GM23248 (cell line): ENCODE measurements at places on chromosomes 12 and 14. TPM values are rescaled to one million over a fixed set of nuclear protein-coding genes. Genes with fewer than 3 reads are reported as not detected.

The RARG gene
- 75.3 and 76.6 TPM in 2 replicates for total RNA-seq

The RHOJ gene
- 1.2 and 1.6 TPM in 2 replicates for total RNA-seq

The NTN4 gene
- 63.7 and 76.6 TPM in 2 replicates for total RNA-seq

The FBLN5 gene
- total RNA-seq: 234 TPM in 2 replicates

The RERGL gene
- 0.51 TPM in 1 of 2 replicates, not detected in the other for total RNA-seq

The KRT74 gene
- not detected in 2 replicates for total RNA-seq

DNA sequence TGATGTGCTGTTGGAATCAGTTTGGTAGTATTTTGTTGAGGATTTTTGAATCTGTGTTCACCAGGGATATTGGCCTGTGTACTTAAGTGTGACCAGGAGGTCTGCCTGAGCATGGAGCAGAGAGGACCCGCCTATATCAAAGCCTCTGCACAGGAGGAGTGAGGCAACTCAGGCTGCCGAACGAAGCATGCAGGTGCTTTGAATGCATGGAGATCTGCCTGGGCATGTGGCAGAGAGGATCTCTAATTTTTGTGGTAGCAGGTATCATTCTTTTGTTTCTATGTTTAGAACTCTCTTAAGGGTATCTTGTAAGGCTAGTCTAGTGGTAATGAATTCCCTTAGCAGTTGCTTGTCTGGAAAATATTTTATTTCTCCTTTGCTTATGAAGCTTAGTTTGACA, 26.9 kb downstream of the RAB3IP start:
- no peaks in the 10 kb centered on the region for H3K4me1 ChIP-seq
- DNase-seq: no peak
- H3K27me3 ChIP-seq: no peaks in the 10 kb centered on the region
- no peak overlapping the region for H3K27ac ChIP-seq
- H3K36me3 ChIP-seq: no peaks in the 10 kb centered on the region

GRCh38 chr12:100197486-100197885, 3.1 kb upstream of the ACTR6 start:
- peaks cover 7% of the 10 kb centered on the region; the same call in 1 of the 2 replicates for H3K4me1 ChIP-seq
- no peaks in the 10 kb centered on the region for H3K36me3 ChIP-seq
- H3K27ac ChIP-seq: no peak overlapping the region

DNA sequence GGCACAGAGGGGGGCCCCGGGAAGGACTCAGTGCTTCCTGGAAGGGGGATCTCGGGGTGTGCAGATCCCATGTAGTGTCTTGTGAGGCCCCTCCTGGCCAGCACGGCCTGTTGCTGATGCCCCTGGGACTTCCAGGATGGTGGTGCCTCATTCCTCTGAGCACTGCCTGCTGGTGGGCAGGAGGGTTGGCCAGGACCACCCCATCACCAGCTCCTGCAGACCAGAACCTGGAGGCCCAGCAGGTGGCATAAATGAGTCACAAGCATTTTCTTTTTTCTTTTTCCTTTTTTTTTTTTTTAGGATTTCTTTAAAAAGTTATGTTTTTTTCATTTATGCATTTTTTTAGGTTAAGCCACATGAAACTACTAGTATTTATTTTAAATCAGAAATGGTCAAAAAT, 8.0 kb downstream of the MMP17 start:
- no peak overlapping the region for H3K4me3 ChIP-seq
- DNase-seq: peak; percentile 33
- H3K27ac ChIP-seq: no peak overlapping the region
- H3K27me3 ChIP-seq: no peaks in the 10 kb centered on the region
- no peaks in the 10 kb centered on the region for H3K36me3 ChIP-seq

- no peaks in the 10 kb centered on the region for H3K4me1 ChIP-seq
- no peaks in the 10 kb centered on the region for H3K36me3 ChIP-seq
- no peak overlapping the region for H3K4me3 ChIP-seq
- H3K27ac ChIP-seq: no peak overlapping the region
Observed at GRCh38 chr12:77477907-77478533, 352.7 kb upstream of the NAV3 start.

DNA sequence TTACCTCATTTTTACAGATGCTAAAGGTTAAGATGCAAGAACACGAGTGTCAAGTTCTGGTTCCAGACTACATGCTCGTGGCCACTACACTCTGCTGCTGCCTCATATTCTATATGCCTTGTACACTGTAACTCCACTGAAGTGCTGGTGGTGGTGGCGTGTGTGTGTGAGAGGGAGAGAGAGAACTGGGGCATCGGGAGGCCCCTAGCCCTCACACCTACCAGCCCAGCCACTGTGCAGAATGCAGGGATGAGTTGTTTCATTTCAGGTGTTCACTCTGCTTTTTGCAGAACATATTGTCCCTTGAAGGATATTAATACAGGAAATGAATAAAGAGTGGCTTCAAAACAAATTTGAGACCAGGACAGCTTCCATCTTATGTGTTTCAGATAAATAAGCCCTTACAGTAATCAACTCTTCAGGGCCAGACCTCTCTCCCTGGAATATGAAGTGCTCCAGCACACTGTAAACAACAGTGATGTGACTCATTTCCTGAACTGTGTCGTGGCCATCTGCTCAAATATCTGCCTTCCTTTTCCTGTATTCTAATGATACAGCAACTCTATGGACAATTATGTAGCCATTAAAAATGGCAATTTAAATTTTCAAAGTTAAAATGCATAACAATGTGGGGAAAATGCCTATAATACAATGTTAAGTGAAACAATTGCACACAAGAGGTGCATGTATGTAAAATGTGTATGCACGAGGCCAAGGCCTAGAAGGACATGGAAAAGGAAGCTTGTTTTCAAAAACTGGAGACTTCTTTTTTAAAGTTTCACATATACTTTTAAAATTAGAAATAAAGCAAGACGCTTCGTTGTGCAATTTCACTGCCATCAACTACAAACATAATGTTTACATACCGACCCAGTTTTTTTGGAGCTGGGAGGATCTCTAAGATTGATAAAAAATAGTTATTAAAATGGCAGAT, 215.4 kb downstream of the PELI2 start:
- H3K36me3 ChIP-seq: no peaks in the 10 kb centered on the region
- H3K27ac ChIP-seq: peak overlapping the region; percentile 57
- H3K4me3 ChIP-seq: no peak overlapping the region
- peak; percentile 82 for DNase-seq
- no peaks in the 10 kb centered on the region for H3K27me3 ChIP-seq
- peaks cover 20% of the 10 kb centered on the region for H3K4me1 ChIP-seq

GRCh38 chr14:87076146-87076545, 916.8 kb downstream of the GALC start:
- no peak overlapping the region for H3K27ac ChIP-seq
- H3K36me3 ChIP-seq: no peaks in the 10 kb centered on the region
- H3K4me1 ChIP-seq: no peaks in the 10 kb centered on the region
- no peak for DNase-seq

GRCh38 chr14:35331605-35332516, 39.7 kb downstream of the PSMA6 start:
- no peak overlapping the region for H3K4me3 ChIP-seq
- no peaks in the 10 kb centered on the region for H3K36me3 ChIP-seq
- peak; percentile 46 for DNase-seq
- no peak overlapping the region for H3K27ac ChIP-seq
- H3K4me1 ChIP-seq: no peaks in the 10 kb centered on the region
- no peaks in the 10 kb centered on the region for H3K27me3 ChIP-seq

DNA sequence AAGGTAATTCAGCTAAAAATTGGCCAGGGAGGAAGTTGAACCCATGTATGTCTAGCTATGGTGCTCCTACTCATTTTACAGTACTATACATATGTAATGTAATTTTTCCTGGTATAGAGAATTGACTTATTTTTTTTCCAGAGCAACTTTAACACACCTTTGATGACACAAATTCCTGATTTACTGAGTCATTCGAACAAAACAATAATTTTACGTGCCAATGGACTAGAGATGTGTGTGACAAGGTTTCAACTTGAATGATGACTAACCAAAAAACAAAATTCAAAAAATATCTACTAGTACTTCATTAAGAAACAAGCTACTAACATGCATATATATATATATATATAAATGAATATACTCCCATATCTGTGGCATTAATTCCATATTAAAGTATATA, 180.5 kb downstream of the KITLG start:
- no peak overlapping the region; the same call in 1 of the 2 replicates for H3K27ac ChIP-seq
- H3K4me1 ChIP-seq: peaks cover 51% of the 10 kb centered on the region
- DNase-seq: no peak
- H3K27me3 ChIP-seq: no peaks in the 10 kb centered on the region
- no peak overlapping the region for H3K4me3 ChIP-seq
- H3K36me3 ChIP-seq: no peaks in the 10 kb centered on the region

GRCh38 chr12:106791531-106791930, 17.0 kb downstream of the RIC8B start:
- H3K36me3 ChIP-seq: peaks cover 9% of the 10 kb centered on the region; the same call in 1 of the 2 replicates
- no peak for DNase-seq
- no peaks in the 10 kb centered on the region for H3K27me3 ChIP-seq
- no peaks in the 10 kb centered on the region for H3K4me1 ChIP-seq

DNA sequence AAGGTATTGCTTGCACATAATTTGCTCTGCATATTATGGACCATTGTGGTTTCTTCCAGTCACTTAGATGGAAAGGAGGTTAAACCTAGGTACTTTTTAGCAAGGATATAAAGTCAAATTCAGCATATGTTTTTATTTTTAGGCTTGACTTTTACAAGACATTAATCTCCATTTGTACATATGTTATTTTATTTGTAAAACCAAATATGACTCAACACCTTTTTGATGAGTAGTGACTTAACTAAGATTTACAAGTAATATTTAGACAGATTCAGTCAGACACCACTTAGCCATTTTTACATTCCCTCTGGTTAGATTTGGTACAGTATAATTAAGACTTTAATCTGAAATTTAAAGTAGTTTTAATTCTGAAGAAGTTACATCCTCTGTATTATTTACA, 55.0 kb downstream of the BHLHE41 start:
- DNase-seq: no peak
- H3K27ac ChIP-seq: no peak overlapping the region
- no peak overlapping the region for H3K4me3 ChIP-seq
- H3K4me1 ChIP-seq: no peaks in the 10 kb centered on the region

DNA sequence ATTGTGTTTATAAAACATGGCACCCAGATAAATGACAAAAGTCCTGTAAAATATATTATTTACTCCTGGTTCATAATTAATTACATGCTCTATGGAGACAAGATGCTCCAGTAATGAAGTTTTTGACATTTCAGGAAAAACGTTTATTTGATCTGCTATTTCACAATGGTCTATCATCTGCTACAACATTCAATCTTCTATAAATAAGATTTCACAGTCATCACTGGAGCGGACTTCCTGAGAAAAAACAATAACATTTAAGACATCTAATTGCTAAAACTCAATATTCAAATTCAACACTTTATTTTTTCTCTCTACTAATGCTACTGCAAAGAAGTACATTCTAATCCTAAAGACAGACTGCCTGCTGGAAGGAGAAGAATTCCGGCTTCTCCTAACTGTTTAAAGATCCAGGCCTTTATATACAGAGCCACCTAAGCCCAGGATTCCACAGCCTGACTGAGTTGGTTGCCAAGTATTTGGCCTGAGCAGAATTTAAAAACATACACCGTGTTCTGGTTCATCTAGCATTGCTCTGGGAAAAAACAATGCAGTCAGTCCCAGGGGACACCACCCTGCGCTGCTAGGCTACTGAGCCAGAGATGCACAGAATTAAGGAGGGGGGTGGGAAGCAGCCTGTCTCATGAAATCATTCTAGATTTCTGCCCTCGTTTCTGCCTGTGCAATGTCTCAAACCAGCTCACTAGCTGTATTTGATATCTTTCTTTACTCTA, 58.0 kb downstream of the TMTC1 start:
- H3K4me3 ChIP-seq: no peak overlapping the region
- peak; percentile 58 for DNase-seq
- no peaks in the 10 kb centered on the region for H3K27me3 ChIP-seq
- peaks cover 12% of the 10 kb centered on the region; the same call in 1 of the 2 replicates for H3K4me1 ChIP-seq
- no peaks in the 10 kb centered on the region for H3K36me3 ChIP-seq

DNA sequence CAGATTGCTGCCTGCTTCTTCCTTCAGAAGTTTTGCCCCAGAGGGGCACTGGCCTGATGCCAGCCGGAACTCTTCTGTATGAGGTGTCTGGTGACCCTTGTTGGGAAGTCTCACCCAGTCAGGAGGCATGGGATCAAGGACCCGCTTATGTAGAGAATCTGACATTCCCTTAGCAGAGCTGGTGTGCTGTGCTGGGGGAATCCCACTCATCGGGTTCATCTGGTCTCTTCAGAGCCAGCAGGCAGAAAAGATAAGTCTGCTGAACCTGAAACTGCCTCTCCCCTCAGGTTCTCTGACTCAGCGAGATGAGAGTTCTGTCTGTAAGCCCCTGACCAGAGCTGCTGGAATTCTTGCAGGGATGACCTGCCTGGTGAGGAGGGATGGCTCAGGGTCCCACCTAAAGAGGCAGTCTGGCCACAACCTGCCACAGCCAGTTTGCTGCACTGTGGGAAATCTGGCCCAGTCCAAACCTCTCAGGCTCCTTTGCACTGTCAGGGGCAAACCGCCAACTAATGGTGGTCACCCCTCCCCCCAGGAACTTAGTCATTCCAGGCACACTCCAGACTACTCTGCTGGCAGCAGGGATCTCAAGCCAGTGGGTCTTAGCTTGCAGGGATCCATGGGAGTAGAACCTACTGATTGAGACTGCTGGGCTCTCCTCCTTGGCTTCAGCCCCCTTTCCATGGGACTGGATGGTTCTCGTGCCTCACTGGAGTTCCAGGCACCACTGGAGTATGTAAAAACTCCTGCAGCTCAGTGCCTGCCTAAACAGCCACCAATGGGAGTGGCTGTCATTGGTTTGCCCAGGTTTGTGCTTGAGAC, 4.1 kb downstream of the CLEC2D start:
- H3K27me3 ChIP-seq: no peaks in the 10 kb centered on the region
- peak overlapping the region; percentile 59 for H3K27ac ChIP-seq
- H3K4me1 ChIP-seq: peaks cover 11% of the 10 kb centered on the region

- no peaks in the 10 kb centered on the region for H3K27me3 ChIP-seq
- DNase-seq: peak; percentile 79
- peak overlapping the region; percentile 32 for H3K27ac ChIP-seq
- H3K4me1 ChIP-seq: peaks cover 45% of the 10 kb centered on the region
- H3K36me3 ChIP-seq: no peaks in the 10 kb centered on the region
Observed at GRCh38 chr14:55073856-55074255, 22.4 kb downstream of the MAPK1IP1L start.

DNA sequence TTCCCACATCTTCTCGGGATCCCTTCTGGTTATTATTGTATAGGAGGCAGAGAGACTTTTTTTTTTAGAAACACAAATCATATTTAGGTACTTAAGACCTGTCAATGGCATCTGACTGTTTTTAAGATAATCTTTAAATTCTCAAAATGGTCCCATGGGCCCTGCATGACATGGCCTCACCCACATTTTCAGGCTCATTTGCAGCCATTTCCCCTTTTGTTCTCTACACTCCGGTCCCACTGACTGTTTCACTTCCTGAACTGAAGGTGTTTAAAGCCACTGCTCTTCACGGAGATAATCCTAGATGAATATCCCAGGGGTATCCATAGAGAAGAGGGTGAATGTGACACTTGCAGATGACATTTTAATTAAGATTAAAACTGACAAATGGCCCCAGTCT, 12.3 kb upstream of the C12orf71 start:
- H3K36me3 ChIP-seq: no peaks in the 10 kb centered on the region
- DNase-seq: no peak
- H3K27me3 ChIP-seq: no peaks in the 10 kb centered on the region
- H3K4me1 ChIP-seq: no peaks in the 10 kb centered on the region

DNA sequence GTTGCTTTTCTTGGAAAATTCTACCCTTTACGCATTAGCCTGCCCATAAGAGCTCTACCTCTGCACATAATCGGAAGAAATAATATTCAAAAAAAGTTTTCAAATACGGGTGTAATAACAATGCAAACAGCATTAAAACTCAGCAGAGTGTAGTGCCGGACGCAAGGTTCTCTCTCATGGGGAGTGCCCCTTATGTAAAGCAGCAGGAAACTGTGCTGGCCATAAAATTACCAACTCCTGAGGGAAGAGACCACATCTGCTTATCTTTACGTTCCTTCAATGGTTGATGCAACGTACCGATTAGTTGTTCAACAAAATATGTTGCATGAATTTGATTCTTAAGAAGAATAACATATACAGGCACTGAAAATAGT, 118.7 kb upstream of the TMCC3 start:
- no peak overlapping the region for H3K4me3 ChIP-seq
- H3K4me1 ChIP-seq: peaks cover 7% of the 10 kb centered on the region; the same call in 1 of the 2 replicates
- DNase-seq: no peak
- H3K27me3 ChIP-seq: peaks cover 49% of the 10 kb centered on the region
